A375 (cell line): ENCODE measurements at places on chromosomes 12 and 14. TPM values are rescaled to one million over a fixed set of nuclear protein-coding genes. Genes with fewer than 3 reads are reported as not detected.

The LRIG3 gene
- 43.7 and 52.2 TPM in 2 replicates for total RNA-seq

The P3H3 gene
- 24.4 and 25.4 TPM in 2 replicates for total RNA-seq

The NUP107 gene
- total RNA-seq = 88.5 and 91.0 TPM in 2 replicates

The SOX5 gene
- total RNA-seq = 134 and 179 TPM in 2 replicates

The PDZRN4 gene
- total RNA-seq = not detected in 2 replicates

The KRT6C gene
- total RNA-seq = not detected in 2 replicates

The PROX2 gene
- not detected in 2 replicates for total RNA-seq

The ZNF84 gene
- total RNA-seq = 19.8 and 20.4 TPM in 2 replicates

The PRORP gene
- 12.1 and 14.1 TPM in 2 replicates for total RNA-seq

The CLECL1 gene
- not detected in 2 replicates for total RNA-seq

The ERGIC2 gene
- total RNA-seq = 34.3 and 54.3 TPM in 2 replicates

The NGB gene
- total RNA-seq = not detected in 2 replicates

The FBLN5 gene
- 0.23 TPM in 1 of 2 replicates, not detected in the other for total RNA-seq

The RNF212B gene
- total RNA-seq = not detected in 2 replicates

The TAS2R31 gene
- total RNA-seq = 1.1 and 1.2 TPM in 2 replicates

The TAS2R10 gene
- 0.75 TPM in 1 of 2 replicates, not detected in the other for total RNA-seq

The KLRC3 gene
- total RNA-seq = 0.60 TPM in 1 of 2 replicates, not detected in the other

The ARMH4 gene
- total RNA-seq = 0.03 TPM in 1 of 2 replicates, not detected in the other

The LMNTD1 gene
- total RNA-seq = 0.30 TPM in 1 of 2 replicates, not detected in the other

The REP15 gene
- 1.8 and 2.4 TPM in 2 replicates for total RNA-seq

The AGAP2 gene
- 2.1 and 2.3 TPM in 2 replicates for total RNA-seq

The PFDN5 gene
- total RNA-seq = 589 and 598 TPM in 2 replicates

The SOAT2 gene
- total RNA-seq = 0.13 TPM in 1 of 2 replicates, not detected in the other

The FAM90A1 gene
- 0.53 and 0.61 TPM in 2 replicates for total RNA-seq

The TRHDE gene
- total RNA-seq = 16.2 and 25.0 TPM in 2 replicates

The HOXC13 gene
- 5.1 and 6.0 TPM in 2 replicates for total RNA-seq

The CD9 gene
- total RNA-seq = 90.5 and 93.5 TPM in 2 replicates

The SYCP3 gene
- 0.08 TPM in 1 of 2 replicates, not detected in the other for total RNA-seq

The GPRC5D gene
- not detected in 2 replicates for total RNA-seq

The RPL10L gene
- 0.19 TPM in 1 of 2 replicates, not detected in the other for total RNA-seq

The SLC6A12 gene
- total RNA-seq = 0.04 and 0.85 TPM in 2 replicates

The OR6C68 gene
- not detected in 2 replicates for total RNA-seq

The ST8SIA1 gene
- total RNA-seq = 1.3 and 1.9 TPM in 2 replicates

The KRT78 gene
- not detected in 2 replicates for total RNA-seq
